ENCODE measurements at places on chromosomes 4 and X.

- no peak for DNase-seq
Measured at GRCh38 chr4:89482251-89482650, 174.7 kb upstream of the GPRIN3 start.

DNA sequence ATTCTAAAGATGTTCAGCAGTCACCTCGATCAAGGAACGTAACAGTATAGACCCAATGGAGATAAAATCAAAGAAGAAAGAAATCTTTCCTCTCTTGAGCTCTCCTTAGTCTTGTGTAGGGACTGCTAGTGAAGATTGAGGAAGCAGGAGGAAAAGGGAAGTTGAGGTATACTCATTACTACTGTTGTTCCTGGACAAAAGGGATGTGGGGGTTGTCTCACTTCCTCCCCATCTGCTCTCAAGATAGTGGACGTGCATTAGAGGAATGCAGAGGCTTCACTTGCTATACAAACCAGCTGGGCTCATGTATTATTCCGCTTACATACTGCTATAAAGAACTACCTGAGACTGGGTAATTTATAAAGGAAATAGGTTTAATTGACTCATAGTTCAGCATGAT, 208.9 kb upstream of the ARHGEF9 start:
- DNase-seq, result no peak

- no peak for DNase-seq
Measured at GRCh38 chr4:102143433-102143832, 201.8 kb downstream of the SLC39A8 start.

DNA sequence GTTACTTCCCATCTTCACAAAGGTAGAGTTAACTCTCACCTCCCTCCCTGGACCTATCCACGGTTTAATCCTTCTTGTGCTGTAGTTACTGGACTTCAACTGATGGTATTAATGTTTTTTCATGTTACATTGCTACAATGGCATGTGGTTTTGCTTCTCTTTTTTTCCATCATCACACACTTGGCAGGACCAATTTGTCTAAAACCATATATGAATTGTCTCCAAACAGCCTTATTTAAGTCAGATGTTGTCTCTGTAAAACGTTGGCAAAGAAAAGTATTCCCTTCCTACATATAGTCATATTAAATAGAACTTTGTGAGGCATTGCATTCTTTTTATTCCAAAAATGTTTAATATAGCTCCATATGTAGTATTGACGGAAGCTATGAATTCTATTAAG, 15.5 kb downstream of the PRRG1 start:
- DNase-seq, result no peak

DNA sequence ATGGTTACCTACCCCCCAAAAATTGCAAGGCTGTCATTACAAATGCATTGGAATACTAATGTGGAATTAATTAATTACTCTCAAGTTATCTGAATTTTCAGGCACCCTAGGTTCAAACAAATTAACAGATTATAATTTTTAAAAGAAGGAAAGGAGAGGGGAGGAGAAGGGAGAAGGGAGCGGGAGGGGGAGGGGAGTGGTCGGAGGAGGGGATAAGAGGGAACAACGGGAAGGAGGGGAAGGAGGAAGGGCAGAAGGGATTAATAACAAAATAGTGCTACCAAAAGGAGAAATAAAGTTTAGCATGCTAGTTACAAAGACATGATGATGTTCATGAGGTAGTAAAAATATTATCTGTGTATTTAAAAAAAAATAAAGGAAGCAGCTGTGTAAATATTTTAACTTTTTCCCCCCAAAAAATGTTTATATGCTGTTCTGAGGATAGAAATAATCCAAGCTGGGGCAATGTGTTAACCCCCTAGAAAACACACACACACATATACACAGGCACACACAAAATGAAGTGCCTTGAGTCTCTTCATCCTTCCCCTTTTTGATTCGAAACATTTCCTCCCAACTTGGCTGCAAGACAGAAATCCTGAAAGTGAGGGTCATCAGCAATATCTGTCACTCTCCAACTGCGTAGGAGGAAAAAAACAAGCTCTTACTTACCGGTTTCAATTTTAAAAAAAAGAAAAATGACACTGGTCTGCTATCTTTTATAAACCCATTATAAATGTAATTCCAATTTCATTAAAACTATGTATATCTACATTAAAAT, 58.8 kb downstream of the PPP3CA start:
- DNase-seq, result no peak

- DNase-seq, result no peak
Measured at GRCh38 chr4:173517781-173518424, 12.1 kb downstream of the HAND2 start.

- no peak for DNase-seq
Measured at GRCh38 chr4:43251841-43252240, 359.3 kb downstream of the GRXCR1 start.

DNA sequence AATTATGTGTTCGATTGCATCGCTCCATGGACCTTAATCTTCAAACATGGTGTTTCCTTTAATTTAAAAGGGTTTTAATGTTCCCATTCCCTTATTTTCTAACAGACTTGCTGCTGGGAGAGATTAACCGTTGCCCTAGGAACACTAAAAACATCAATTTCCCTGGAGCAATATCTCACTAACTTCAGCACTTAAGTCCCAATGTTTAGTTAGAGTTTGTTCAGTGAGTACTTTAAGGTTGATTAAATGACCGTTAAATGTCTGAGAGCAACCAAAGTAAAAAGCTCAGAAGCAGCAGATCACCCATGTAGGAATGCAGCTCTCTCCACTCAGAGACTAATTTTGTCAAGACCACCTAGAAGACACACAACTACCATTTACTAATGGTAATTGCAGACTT, 111.2 kb upstream of the PDE5A start:
- no peak for DNase-seq

DNA sequence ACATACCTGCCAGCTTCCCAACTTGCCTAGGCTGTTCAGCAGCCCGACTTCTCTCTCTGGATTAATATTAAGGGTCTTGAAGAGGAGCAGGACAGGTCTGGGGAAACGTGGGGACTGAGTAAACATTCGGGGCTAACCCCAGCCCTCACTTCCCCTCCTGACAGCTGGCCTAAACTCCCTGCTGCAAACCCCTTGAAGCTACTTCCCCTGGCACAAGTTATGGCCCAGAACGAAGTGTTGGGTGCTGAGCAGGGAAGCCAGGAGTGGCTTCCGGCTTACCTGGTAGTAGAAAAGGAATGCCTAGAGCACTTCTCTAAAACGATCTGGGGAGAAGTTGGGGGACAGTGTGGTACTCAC, 200.0 kb downstream of the BCOR start:
- no peak for DNase-seq

DNA sequence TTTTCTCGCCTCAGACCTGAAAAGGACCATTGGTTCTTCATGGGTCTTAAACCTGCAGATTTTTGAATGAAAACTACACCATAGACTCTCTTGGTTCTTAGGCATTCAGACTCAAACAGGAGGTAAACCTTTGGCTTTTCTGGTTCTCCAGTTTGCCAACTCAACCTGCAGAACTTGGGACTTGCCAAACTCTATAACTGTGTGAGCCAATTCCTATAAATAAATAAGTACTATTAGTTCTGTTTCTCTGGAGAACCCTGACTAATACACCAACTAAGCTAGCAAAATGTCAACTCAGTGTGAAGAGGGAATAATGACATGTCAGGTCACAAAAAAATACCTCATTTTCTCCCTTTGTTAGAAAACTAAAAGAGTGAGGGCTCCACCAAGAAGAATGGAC, 374.6 kb downstream of the RAB28 start:
- no peak for DNase-seq

GRCh38 chrX:38847903-38848230, 46.6 kb downstream of the MID1IP1 start:
- no peak for DNase-seq

- no peak for DNase-seq
Measured at GRCh38 chr4:28842271-28842670, 1877.9 kb upstream of the PCDH7 start.

DNA sequence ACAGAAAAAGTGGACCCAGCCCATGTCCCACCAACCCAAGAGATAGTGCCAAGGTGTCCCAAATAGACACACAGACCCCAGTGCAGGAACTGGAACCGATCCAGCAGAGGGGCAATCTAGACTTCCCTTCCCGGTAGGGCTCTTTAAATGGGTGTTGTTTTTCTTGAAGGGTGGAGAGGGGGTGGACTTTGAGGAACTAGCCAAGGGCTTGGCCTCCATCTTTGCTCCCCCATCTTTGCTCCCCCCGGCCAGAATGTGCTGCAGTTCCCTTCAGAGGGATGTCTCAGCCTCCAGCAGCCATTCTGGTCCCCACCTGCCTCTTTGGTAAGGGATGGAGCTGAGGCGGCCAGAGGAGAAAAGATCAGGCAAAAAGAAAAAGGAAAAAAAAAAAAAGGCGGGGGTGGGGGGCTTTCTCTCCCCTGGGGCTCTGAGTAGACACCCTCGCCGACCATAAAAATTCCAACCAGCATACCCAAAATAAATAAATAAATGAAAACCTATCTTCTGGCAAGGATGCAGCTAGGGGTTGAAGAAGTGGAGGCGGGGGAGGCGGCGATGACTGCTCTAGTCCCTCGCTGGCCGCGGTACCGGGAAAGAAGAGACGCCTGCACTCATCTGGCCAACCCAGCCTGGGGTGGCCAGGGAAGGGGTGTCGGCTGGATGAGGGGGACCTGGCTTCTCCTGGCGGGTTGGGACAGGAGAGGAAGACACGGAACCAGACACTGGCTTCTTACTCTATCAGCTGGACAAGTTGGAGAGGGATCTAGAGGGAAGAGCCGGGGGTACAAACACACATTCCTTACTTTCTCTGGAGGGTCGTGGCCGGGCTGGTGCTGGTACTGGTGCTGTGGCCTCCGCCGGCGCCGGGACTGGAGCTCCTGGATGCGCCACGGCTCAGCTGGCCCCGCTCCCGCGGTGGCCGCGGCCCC, 38.5 kb upstream of the IQSEC2 start:
- DNase-seq, result no peak

GRCh38 chr4:81527115-81527514, 55.4 kb upstream of the RASGEF1B start:
- DNase-seq, result no peak

DNA sequence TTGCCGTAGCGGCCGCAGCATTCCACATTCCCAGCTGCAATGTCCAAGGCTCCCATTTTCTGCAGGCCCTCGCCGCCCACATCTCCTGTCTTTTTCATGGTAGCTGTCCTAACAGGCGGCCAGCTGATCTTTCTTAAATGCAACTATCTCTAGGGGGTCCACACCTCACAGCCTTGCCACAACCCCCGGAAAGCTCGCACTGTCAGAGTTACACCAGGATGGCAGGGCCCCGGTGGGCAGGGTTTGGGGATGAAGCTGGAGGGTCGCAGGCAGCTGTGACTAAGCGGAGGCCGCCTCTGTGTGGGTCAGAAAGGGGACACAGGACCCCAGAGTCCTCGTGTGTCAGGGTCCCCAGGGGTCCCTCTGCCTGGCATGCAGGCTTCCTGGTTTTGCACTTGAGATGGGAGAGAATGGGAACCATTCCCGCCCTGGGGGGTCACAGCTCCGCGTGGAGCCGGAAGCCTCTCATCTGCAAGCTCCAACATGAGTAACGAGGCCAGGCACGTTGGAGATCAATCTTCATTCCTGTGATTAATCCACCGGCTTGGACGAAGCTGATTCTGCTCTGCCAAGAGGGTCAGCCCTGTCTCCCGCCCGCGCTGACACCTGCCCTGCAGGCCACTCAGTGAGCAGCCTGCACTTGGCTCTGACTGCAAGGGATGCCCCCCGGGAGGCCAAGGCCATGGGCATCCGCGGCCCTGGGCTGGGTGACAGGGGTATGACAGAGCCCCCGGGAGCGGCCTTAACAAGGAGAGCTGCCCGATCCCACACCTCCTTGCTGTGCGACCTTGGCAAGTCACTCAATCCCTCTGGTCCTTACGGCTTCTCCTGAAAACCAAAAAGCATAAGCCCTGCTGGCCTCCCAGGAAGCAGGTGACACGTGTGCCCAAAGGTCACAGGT, 97.9 kb downstream of the ADRA2C start:
- DNase-seq, result no peak

GRCh38 chr4:88659890-88660208, 37.8 kb downstream of the NAP1L5 start:
- DNase-seq, result no peak

GRCh38 chr4:102792361-102792936, 31.7 kb upstream of the MANBA start:
- no peak for DNase-seq

DNA sequence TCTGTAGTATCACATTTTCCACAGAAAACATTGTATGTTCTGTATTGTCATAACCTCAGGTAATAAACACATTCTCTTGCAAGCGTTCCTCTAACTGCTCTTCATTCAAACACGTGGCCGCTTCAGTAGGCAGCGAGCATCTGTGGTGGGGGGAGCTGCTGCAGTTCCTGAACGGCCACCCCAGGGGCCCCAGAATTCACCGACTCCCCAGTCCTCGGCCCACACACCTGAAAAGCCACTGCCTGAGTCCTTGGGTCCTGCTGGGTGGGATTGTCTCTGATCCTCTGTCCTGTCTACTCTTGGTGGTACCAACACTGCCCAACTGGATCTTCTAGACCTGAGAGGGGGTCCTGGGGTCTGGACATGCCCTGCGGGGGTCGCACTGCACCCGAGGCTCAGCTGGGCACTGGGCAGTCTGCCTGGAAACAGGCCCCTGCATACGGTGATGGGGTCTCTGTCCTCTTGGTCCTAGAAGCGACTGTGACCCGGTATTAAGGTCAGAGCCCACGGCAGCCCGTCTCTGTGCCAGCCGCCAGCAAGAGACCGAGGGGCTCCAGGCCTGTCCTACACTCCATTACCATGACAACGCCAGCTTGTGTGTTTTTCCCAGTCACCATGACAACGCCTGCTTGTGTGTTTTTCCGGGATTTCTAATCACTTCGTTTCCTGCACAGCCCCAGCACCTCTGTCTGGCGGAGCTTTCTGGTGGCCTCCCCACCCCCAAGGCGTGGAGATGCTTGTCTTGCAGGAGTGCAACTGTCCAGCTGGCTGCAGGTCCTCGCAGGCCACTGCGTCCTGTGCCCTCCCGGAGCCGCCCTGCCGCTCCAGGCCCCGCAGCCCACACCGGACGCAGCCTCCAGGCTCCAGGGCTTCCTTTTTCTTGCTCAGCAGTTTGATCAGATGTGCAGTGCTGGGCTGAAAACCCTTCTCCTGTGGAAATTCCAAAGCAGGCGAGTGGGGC, 16.0 kb downstream of the CTBP1 start:
- DNase-seq, result no peak

GRCh38 chr4:176210579-176211296, 15.4 kb upstream of the SPATA4 start:
- DNase-seq, result no peak

DNA sequence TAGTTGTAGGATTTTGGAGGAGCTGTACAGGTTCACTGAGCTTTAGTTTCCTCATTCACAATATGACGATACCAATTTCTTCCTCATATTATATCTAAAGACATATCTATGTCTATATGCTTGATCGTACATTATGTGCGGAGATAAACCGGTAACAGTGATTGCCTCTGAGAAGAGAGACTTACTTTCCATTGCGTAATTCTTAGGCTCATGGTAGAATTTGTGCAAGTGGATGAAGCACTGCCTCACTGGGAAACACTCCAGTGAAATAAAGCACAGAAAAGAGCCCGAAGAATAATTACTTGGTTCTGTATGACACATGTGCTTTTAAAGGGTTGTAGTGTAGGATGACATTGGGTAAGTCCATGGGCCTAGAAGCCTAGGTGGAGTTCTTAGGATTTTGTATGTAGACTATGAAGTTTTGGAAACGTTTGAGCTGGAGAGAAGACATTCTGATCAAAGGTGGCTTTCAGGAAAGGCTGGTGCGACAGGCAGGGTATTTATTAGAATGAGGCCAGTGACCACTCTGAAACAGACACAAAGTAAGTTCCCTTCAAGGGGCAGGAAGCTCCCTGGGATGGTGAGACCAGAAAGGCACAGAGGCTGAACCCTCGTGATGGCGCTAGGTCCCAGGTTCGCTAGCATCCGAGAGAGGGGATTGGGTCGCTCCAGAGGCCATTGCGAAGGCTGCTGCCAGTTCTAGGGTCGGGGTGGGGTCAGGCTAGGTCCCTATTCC, 649 bp upstream of the VBP1 start:
- no peak for DNase-seq

Data from stimulated activated CD4-positive, alpha-beta T cell treated with anti-CD3 and anti-CD28 coated beads, Interleukin-2, amount 100 ng/mL, for 4 hours (primary cell).